ENCODE measurements at places on chromosomes 2 and 18. TPM values are rescaled to one million over a fixed set of nuclear protein-coding genes. Genes with fewer than 3 reads are reported as not detected.
A peak's percentile ranks its signal among the peaks of the same experiment; 100 is the strongest.

Gene DSG1
- polyA plus RNA-seq = 0.13 TPM

Gene LOXHD1
- not detected for polyA plus RNA-seq

Gene BOLL
- not detected for polyA plus RNA-seq

Gene CNDP1
- 11.9 TPM for polyA plus RNA-seq

GRCh38 chr2:178799305-178799704, 7.9 kb downstream of the TTN start:
- no peaks in the 10 kb centered on the region for H3K36me3 ChIP-seq
- no peak overlapping the region for H3K4me3 ChIP-seq
- H3K27me3 ChIP-seq = no peaks in the 10 kb centered on the region
- H3K27ac ChIP-seq = no peak overlapping the region
- no peak for DNase-seq
- no peaks in the 10 kb centered on the region for H3K4me1 ChIP-seq

- peaks cover 2% of the 10 kb centered on the region for H3K36me3 ChIP-seq
- peaks cover 4% of the 10 kb centered on the region for H3K4me1 ChIP-seq
- no peaks in the 10 kb centered on the region for H3K27me3 ChIP-seq
- H3K4me3 ChIP-seq = no peak overlapping the region
Measured at GRCh38 chr18:58344861-58345463, 283.9 kb downstream of the ALPK2 start.

- no peak overlapping the region for H3K27ac ChIP-seq
- no peak overlapping the region for H3K4me3 ChIP-seq
- H3K4me1 ChIP-seq = no peaks in the 10 kb centered on the region
- H3K27me3 ChIP-seq = no peaks in the 10 kb centered on the region
- no peak for DNase-seq
Measured at GRCh38 chr18:55252901-55253300, 293.6 kb upstream of the CCDC68 start.

DNA sequence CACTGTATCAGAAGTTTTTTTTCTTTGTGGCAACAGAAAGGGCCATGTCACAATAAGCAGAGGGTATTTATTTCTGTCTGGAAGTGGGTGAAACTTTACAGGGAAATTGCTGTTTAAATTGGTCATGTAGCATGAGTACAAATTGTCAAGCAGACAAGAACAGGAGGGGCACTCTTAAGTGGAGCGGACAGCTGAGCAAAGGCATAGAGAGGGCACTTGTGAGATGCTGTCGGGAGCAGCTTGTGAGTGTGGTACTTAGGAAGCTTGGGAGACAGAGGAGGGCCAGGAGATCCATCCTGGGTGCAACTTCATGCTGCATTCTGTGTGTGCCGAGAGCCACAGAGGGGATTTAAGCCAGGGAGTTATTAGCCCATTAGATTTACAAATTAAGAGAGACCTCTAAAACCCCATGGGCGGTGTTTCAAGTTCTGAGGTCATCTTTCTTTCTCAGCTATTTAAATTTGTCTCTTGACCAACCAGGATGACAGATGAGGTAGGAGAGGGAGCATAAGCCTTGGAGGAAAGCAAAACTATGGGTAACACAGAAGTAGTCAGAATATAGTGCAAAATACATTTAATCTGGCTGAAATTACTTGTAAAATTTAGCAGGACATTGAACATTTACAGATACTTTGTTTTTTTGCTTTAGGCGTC, 30.4 kb downstream of the INPP4A start:
- H3K36me3 ChIP-seq = no peaks in the 10 kb centered on the region
- DNase-seq = no peak
- H3K27ac ChIP-seq = no peak overlapping the region
- H3K4me3 ChIP-seq = no peak overlapping the region
- peaks cover 4% of the 10 kb centered on the region for H3K4me1 ChIP-seq

GRCh38 chr2:66821168-66821567, 386.2 kb downstream of the MEIS1 start:
- H3K4me3 ChIP-seq = no peak overlapping the region
- no peaks in the 10 kb centered on the region for H3K36me3 ChIP-seq
- no peak for DNase-seq
- H3K27me3 ChIP-seq = no peaks in the 10 kb centered on the region
- H3K27ac ChIP-seq = no peak overlapping the region

GRCh38 chr2:42566025-42566424, 2.4 kb upstream of the MTA3 start:
- no peak overlapping the region for H3K27ac ChIP-seq
- no peak overlapping the region for H3K4me3 ChIP-seq
- no peak for DNase-seq
- H3K27me3 ChIP-seq = no peaks in the 10 kb centered on the region
- H3K4me1 ChIP-seq = peaks cover 4% of the 10 kb centered on the region

DNA sequence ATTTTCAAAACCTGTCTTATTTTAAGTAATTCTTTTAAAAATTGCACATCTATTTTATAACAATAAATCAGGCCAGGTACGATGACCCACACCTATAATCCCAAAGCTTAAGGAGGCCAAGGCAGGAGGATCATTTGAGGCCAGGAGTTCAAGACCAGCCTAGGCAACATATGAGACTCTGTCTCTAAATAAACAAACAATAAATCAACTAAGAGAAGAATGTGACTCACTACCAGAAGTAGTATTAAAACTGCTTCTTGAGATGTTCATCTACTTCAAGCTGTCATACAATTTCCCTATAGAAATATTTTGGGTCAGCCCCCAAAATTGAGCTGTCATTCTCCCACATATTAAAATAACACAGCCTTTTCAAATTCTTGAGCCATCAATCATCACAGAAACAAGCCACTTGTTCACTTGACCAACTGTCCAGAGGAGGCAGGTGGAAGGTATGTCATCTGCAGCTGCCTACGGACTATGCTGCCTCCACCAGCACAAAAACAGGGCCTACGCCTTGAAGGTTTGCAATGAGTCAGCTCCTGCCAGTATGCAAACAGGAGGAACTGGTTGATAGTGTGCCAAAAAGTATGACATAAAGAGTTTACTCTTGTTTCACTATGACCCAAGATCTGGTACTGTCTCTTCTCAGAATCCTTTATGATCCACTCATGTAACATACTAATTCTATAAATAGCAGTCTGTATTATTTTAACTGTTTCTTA, 33.6 kb downstream of the KIDINS220 start:
- no peaks in the 10 kb centered on the region for H3K27me3 ChIP-seq
- no peaks in the 10 kb centered on the region for H3K4me1 ChIP-seq
- H3K36me3 ChIP-seq = peaks cover 14% of the 10 kb centered on the region
- no peak overlapping the region for H3K4me3 ChIP-seq
- DNase-seq = peak; percentile 67

DNA sequence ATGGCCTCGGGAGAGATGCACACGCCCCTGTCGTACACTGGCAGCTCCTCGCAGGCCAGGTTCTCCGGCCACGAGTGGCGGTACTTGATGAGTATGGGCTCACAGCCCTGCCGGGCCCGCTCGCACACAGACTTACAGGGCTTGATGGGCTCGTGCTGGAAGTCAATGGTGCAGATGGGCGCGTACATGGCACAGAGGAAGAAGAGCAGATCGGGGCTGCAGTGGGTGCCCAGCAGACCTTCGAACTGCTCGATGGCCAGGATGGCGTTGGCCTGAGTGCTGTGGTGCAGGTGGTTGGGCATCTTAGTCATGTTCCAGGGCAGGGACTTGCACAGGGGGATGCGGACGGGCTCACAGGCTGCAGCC, 359 bp downstream of the FRZB start:
- H3K36me3 ChIP-seq = no peaks in the 10 kb centered on the region
- peak overlapping the region; percentile 19 for H3K27ac ChIP-seq
- peaks cover 20% of the 10 kb centered on the region for H3K4me1 ChIP-seq
- peak; percentile 33 for DNase-seq
- peaks cover 5% of the 10 kb centered on the region for H3K27me3 ChIP-seq
- H3K4me3 ChIP-seq = peak overlapping the region; percentile 50

DNA sequence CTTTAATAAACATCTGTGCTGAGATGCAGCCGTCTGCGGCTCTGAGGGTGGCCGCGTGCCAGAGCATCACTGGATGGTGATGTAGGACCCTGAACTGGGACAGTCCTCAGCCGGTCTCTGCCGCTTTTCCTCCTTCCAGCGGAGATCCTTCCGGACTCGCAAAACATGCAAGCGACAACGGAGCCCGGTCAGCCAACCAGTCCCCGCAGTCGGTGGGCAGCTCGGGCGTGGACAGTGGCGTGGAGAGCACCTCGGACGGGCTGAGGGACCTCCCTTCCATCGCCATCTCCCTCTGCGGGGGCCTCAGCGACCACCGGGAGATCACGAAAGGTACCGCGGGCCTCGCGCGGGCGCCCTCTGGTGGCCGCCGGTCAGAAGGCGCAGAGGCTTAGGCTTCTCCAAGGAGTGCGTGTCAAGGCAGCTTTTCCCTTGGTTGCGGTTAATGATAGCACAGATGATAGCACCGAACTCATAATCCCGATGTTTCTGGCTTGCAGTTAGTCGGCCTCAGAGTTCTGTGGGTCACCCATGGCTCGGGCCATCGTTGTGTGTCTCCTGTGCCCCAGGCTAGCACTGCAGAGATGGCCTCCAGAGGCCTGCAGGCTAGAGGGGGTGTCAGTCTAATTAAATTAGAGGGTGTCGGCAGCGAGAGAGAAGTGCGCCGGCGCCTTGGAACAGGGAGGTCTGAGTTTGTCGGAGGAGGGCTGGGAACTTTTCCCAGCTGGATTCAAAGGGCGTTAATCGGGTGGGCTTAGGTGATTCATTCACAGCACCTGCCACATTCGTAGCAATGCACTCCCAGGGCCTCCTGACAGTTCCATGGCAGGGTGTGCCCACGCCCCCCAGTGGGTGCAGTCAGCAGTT, 38.5 kb downstream of the LPIN1 start:
- no peak for DNase-seq
- H3K4me1 ChIP-seq = no peaks in the 10 kb centered on the region
- H3K4me3 ChIP-seq = no peak overlapping the region

DNA sequence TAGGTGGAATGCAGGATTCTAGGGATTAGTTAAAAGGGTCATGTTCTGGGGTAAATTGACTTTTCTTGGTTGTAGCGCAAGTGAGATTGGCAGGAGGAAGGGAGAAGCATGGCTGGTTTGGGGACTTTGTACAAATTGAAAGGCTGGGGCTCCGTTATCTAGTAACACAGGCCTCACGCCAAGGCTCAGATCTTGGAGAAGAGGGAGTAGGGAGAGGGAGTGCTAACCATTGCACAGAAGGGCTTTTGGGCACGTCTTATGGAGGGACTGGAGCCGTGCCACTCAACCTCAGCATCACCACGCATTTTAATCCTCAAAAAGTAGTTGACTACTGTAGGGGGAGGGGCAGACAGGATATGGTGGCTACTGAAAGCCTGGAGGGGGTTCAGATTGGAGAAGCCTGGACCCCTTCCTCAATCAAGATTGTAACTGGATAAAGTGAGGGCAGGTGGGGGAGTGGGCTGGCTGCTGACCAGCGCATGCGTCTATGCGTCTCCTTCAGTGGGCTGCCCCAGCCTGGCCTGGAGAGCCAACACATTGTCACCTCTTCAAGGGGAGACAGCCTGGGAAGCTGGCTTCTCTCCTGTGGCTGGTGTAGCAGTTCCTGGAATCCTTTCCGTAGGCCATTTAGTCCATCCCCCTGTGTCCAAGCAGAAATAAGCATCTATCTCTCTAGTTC, 14.3 kb downstream of the IGFBP5 start:
- no peaks in the 10 kb centered on the region for H3K27me3 ChIP-seq
- H3K4me1 ChIP-seq = no peaks in the 10 kb centered on the region
- H3K27ac ChIP-seq = no peak overlapping the region
- peaks cover 2% of the 10 kb centered on the region for H3K36me3 ChIP-seq
- H3K4me3 ChIP-seq = no peak overlapping the region
- DNase-seq = no peak
